CD4-positive, alpha-beta T cell treated with Interleukin-12 subunit alpha and Interleukin-12 subunit beta, for 1 hour (primary cell): ENCODE measurements at places on chromosomes 1 and 21.

DNA sequence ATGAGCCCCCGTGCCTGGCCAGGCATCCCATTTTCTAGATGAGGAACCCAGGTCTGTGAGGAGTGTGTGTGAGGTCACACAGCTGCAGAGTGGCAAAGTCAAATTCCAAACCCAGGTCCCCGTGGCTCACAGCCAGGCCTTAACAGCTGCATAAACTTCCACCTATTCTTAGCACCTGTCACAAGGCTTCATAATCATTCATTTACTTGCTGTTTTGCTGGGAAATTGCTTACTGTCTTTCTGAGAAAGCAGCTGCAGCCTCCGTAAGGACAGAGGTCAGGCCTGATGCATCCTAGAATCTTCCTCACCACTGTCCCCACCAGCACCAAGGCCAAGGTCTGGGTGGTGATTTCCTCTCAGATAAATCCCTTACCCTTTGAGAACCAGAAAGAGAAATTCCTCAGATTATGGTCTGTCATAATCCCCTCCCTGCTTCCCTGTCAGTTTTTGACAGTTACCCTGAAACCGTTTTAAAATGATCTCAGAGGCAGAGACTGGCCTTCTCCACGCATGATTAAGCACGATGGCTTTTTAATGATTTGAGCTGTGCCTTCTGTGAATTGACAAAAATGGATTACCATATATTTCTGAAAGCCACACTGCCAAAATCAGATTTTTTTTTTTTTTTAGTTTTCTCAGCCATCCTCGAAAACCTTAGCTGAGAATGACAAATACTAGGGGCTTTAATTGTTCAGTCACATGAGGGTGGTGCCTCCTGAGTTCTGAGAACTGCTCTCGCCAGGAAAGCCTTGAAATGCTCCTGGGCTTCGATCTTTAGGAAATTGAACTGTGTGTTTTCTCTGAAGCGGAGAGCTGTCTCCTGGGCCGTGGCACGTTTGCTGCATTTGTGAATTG, 70.0 kb upstream of the SELENON start:
- DNase-seq = no peak

- DNase-seq = no peak
These were observed 43.0 kb downstream of the KDM1A start for GRCh38 chr1:23062271-23062670.

GRCh38 chr1:189939967-189940366, 537.7 kb downstream of the BRINP3 start:
- no peak for DNase-seq

DNA sequence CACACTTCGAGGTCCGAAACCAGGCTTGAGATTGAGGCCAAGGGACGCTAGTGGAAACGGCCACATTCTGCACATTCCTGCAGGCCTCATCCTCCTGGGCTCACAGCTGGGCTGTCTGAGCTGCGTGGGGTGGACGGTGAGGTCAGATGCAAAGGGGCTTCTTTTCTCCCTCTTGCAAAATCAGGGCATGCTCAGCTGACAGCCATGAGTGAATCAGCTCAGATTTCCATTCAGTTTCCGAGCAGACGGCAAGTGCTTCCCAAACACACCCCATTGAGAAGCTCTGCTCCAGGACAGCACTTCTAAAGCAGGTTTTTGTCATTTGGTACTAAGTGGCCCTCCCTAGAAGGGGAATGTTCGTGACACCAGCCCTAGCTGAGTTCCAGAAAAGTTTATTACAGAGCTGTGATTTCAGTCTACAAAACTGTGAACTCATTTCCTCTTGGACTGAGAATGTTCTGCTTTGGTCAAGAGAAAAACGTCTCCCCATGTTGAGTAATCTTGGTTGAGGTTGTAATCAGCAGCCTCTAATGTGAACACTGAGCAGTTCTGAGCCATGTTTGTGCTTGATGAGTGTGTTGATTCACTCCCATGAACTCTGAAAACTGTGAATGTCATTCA, 10.0 kb downstream of the PDPN start:
- DNase-seq = no peak

DNA sequence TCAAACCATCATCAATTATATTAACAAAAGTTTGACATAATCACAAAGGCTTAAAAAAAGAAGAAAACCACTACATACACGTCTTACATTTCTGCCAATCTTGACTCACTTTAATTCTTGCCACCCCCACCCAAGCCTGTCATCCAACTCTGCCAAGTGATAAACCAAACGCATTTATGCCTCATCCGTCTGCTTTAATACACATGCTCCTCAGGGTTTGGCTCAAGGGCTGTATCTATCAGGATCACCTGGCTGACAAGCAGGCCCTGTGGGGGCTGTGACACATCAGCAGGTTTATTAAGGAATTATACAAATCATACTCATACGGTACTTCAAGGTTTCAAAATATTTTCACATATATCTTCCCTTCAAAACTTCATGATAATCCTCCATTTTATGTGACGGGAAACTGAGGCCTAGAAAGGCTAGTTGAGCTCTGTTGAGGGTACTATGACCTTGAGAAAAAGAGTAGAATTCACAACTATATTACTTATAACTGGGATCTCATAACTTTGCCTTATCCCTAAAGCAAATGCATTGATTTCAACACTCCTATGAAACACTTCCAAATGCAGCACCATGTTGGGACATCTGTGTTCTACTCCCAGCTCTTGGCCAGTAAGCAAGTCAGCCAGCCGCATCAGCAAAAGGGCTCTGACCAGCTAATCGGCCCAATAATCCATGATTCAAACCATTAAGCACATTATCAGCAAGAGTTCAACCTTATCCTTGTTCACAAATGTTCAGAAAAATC, 8.7 kb downstream of the SORT1 start:
- no peak for DNase-seq

DNA sequence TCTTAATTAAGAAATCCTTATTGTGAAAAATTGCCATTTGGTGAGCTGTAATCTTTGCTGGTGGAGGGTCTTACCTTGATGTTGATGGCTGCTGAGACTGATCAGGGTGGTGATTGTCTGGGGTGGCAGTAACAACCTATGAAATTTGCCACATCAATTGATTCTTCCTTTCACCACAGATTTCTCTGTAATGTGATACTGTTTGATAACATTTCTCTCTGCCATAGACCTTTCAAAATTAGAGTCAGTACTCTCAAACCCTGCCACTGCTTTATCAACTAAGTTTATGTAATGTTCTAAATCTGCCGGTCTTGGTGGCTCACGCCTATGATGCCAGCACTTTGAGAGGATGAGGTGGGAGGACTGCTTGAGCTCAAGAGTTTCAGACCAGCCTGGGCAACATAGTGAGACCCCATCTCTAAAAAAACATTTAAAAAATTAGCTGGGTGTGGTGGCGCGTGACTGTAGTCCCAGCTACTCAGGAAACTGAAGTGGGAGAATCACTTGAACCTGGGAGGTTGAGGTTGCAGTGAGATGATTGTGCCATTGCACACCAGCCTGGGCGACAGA, 5.0 kb downstream of the KPNA6 start:
- DNase-seq = peak; percentile 23

DNA sequence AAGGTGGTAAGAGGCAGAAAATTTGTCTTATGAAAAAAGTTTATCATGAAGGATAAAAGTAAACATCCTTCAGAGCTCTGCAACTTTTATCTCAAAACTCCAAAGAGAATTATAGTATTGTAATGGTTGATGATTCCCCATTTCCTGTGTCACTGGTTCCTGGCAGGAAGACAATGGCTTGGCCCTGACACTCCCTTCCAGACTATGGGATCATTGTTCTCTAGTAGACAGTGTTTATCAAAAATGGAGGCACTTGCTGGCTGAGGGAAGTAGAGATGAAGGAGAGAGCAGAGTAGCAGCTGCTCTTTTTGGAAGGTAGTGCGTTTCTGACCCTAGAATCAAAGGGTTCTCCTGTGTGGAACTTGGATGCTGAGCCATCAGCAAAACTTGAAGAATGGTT, 145.9 kb upstream of the ATP1B1 start:
- DNase-seq = no peak

- no peak for DNase-seq
These were observed 35.9 kb downstream of the RAP1GAP start for GRCh38 chr1:21633141-21633755.
